Chondrocyte (in vitro differentiated cells): ENCODE measurements at places on chromosomes 5 and 9. TPM values are rescaled to one million over a fixed set of nuclear protein-coding genes. Genes with fewer than 3 reads are reported as not detected.

- no peaks in the 10 kb centered on the region for H3K27me3 ChIP-seq
- no peak for DNase-seq
- H3K27ac ChIP-seq: peak overlapping the region; percentile 73
- H3K36me3 ChIP-seq: peaks cover 1% of the 10 kb centered on the region
- peaks cover 16% of the 10 kb centered on the region for H3K4me1 ChIP-seq
These were observed 116.8 kb upstream of the PAM start for GRCh38 chr5:102638316-102638715.

DNA sequence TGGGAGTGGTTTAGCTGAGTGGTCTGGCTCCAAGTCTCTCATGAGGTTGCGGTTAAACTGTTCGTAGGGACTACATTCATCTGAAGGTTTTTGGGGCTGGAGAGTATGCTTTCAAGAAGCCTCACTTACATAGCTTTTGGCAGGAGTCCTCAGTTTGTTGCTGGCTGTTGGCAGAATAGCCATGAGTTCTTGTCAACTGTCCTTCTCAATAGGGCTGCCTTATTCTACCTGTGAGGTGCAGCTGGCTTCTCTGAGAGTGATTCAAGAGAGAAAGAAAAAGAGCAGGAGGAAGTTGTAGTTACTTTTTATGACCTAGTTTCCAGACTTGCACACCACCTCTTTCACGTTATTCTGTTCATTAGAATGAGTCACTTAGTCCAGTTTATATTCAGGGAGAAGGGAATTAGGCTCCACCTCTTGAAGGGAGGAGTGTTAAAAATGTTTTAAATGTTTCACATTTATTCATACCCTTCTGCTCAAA, 33.2 kb downstream of the YTHDC2 start:
- H3K27ac ChIP-seq: no peak overlapping the region
- peaks cover 14% of the 10 kb centered on the region for H3K4me1 ChIP-seq
- no peaks in the 10 kb centered on the region for H3K27me3 ChIP-seq
- peaks cover 39% of the 10 kb centered on the region for H3K36me3 ChIP-seq

DNA sequence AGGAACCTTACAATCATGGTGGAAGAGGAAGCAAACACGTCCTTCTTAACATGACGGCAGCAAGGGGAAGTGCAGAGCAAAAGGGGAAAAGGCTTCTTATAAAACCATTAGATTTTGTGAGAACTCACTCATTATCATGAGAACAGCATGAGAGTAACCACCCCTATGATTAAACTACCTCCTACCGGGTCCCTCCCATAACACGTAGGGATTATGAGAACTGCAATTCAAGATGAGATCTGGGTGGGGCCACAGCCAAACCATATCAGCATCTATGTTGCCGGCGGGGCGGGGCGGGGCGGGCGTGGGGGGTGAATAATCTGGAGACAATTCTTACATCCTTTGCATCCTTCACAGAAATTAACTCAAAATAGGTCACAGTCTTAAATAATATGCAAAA, 58.8 kb upstream of the GFPT2 start:
- no peaks in the 10 kb centered on the region for H3K27me3 ChIP-seq
- H3K36me3 ChIP-seq: peaks cover 1% of the 10 kb centered on the region
- no peak for DNase-seq
- no peak overlapping the region for H3K4me3 ChIP-seq
- no peak overlapping the region for H3K27ac ChIP-seq

- no peaks in the 10 kb centered on the region for H3K4me1 ChIP-seq
- no peak overlapping the region for H3K27ac ChIP-seq
- no peak overlapping the region for H3K4me3 ChIP-seq
These were observed 7.9 kb downstream of the GABBR2 start for GRCh38 chr9:98700801-98701200.

GRCh38 chr5:159861086-159861485, 55.2 kb upstream of the ADRA1B start:
- no peaks in the 10 kb centered on the region for H3K36me3 ChIP-seq
- peaks cover 47% of the 10 kb centered on the region for H3K27me3 ChIP-seq
- H3K27ac ChIP-seq: no peak overlapping the region
- no peak overlapping the region for H3K4me3 ChIP-seq
- no peak for DNase-seq

DNA sequence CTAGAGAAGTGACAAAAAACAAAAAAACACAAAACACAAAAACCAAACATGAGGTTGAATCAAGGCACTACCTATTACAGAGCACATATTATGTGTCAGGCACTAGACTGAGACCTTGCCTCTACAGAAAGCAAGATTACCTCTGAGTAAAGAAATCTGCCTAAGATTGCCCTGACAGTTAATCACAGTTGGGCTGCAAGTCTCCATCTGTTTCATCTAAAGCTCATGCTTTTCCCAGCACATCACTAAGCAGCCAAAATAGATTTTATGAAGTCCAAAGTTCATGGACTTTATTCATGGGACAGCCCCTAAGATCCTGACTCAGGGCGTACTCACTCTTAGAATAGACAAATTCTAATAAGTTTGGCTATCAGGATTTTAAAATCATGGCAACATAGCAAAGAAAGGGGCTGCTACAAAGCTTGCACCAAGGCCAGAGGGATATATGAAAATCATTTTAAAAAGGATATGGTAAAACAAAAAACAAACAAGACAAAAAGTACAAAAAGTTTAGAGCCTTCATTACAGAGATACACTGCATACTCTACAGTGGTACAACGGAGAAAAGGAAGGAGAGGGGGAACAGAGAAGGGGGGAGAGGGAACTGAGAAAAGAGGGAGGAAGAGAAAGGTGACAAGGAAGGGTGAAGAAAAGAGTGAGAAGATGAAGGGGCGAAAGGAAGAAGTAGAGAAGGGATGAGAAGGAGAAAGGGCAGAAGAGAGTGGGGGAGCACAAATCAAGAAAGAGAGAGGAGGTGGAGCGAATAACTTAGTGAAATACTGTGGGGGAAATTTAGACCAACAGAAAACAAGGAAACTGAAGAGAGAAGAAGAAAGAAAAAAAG, 58.2 kb downstream of the RICTOR start:
- no peak for DNase-seq
- H3K4me1 ChIP-seq: peaks cover 27% of the 10 kb centered on the region
- peaks cover 18% of the 10 kb centered on the region for H3K36me3 ChIP-seq

DNA sequence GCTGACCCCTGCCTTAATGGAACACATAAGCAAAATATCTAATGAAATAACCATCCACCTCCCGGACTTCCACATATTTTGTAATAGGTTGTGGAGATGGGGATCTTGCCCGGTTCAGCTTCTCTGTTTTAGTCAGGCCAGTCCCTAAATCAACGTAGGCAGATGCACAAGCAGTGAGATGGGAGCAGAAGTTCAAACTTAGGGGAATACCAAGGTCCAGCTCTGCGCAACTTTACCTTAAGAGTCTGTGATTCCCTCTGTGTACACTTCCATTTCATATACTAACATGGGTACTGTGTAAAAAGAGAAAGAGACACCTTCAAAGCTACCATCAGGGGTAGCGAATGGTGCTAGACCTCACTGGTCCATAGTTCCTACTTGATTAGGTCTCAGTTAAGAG, 110.9 kb downstream of the NTRK2 start:
- no peak overlapping the region for H3K27ac ChIP-seq
- peaks cover 3% of the 10 kb centered on the region for H3K27me3 ChIP-seq
- H3K4me3 ChIP-seq: no peak overlapping the region
- peaks cover 29% of the 10 kb centered on the region for H3K4me1 ChIP-seq
- peaks cover 5% of the 10 kb centered on the region for H3K36me3 ChIP-seq

DNA sequence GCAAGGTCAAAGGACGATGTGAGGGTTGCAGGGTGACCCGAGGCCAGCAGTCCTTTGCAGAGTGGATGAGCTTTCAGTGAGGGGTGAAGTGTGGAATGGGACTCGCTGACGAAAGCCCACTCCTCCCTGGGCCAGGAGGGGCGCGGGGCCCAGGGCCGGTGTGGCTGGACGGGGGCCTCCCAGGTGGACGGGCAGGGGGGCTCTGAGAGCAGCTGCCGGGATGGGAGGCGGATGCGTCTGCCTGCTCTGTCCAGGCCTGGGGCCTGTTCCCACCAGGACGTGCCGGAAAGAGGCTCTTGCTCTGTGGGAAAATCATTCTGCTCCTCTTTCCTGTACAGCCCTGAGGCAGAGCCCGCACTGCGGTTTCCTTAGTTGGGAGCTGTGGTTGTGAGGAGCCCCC, 24.3 kb downstream of the IRX4 start:
- no peaks in the 10 kb centered on the region for H3K4me1 ChIP-seq
- H3K27ac ChIP-seq: no peak overlapping the region
- DNase-seq: no peak
- H3K4me3 ChIP-seq: no peak overlapping the region
- no peaks in the 10 kb centered on the region for H3K36me3 ChIP-seq
- H3K27me3 ChIP-seq: peaks cover 29% of the 10 kb centered on the region

GRCh38 chr9:131361202-131361833, 32.6 kb upstream of the PRRC2B start:
- H3K4me3 ChIP-seq: no peak overlapping the region
- DNase-seq: peak; percentile 20
- H3K4me1 ChIP-seq: peaks cover 11% of the 10 kb centered on the region
- no peak overlapping the region for H3K27ac ChIP-seq
- no peaks in the 10 kb centered on the region for H3K36me3 ChIP-seq
- no peaks in the 10 kb centered on the region for H3K27me3 ChIP-seq

DNA sequence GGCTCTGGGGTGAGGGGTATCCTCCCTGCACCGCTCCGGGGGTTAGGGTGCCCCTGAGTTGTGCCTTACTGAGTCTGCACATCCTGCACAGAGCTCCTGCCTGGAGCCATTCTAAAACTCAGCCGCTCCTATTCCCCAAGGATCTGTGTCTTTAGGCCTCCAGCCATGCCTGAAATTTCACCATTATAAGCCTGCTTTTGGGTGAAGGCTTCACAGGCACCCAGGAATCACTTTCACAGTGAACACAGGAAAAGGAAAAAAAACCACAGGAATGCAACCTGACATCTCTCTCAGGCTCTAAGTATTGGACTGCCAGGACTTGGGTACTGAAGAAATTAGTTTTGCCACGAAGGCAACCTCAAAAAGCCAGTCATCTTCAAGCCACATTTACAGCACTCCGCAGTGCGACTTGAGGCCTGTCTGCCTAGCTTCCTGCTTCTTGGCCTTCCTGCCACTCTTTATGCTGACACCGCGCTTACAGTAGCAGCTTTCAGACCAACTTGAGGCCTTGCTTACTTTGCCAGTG, 30.9 kb downstream of the GALNT10 start:
- DNase-seq: no peak
- H3K27ac ChIP-seq: peak overlapping the region; percentile 98
- H3K27me3 ChIP-seq: no peaks in the 10 kb centered on the region
- peaks cover 18% of the 10 kb centered on the region for H3K36me3 ChIP-seq
- H3K4me3 ChIP-seq: no peak overlapping the region
- H3K4me1 ChIP-seq: peaks cover 61% of the 10 kb centered on the region

DNA sequence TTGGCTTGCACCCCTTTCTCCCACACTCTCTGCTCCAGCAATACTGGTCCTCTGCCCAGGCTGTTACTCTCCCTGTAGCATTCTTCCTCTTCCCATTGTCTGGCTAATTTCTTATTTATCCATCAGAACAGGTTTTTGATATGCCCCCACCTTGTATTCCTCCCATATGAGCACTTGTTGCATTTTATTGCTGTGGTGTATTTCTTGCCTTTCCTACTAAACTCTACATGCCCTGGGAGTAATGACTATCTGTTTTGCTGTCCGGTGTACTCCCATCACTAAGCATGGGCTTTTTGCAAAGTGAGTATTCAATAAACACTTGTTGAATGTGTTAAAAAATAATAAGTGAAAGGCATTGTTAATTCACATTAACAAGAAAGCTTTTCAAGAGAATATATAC, 104.3 kb upstream of the RANBP3L start:
- no peaks in the 10 kb centered on the region for H3K36me3 ChIP-seq
- DNase-seq: no peak

GRCh38 chr5:137794863-137795262, 40.7 kb upstream of the HNRNPA0 start:
- H3K4me3 ChIP-seq: no peak overlapping the region
- no peaks in the 10 kb centered on the region for H3K36me3 ChIP-seq
- no peak overlapping the region for H3K27ac ChIP-seq
- H3K4me1 ChIP-seq: no peaks in the 10 kb centered on the region
- no peak for DNase-seq

DNA sequence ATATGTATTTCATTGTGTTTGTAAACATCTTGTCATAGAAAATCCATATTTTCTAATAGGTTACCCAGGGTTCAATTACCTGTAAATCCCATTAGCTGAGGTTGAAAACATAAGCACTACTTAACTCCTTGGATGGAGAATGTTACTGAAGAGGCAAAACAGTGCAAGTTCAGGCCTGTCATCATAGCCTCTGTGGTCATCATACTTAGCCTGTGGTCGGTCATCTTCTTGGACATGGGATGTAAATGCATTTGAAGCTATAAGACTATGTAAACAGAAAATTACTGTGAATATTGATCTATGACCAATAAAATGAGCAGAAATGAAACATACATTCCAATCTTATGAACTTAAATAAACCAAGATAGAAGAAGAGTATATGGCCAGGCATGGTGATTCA, 164.7 kb downstream of the CHSY3 start:
- H3K36me3 ChIP-seq: no peaks in the 10 kb centered on the region
- no peak for DNase-seq
- H3K4me3 ChIP-seq: no peak overlapping the region
- peaks cover 19% of the 10 kb centered on the region for H3K4me1 ChIP-seq

The NR5A1 gene
- not detected in 3 replicates for total RNA-seq

The PCDH1 gene
- 10.9 to 85.4 TPM (median 82.9 TPM) in 3 replicates for total RNA-seq

GRCh38 chr9:27125030-27125429, 16.0 kb downstream of the TEK start:
- no peak overlapping the region for H3K4me3 ChIP-seq
- no peaks in the 10 kb centered on the region for H3K36me3 ChIP-seq
- H3K27ac ChIP-seq: peak overlapping the region; percentile 86
- no peaks in the 10 kb centered on the region for H3K27me3 ChIP-seq
- no peak for DNase-seq
- H3K4me1 ChIP-seq: peaks cover 38% of the 10 kb centered on the region

DNA sequence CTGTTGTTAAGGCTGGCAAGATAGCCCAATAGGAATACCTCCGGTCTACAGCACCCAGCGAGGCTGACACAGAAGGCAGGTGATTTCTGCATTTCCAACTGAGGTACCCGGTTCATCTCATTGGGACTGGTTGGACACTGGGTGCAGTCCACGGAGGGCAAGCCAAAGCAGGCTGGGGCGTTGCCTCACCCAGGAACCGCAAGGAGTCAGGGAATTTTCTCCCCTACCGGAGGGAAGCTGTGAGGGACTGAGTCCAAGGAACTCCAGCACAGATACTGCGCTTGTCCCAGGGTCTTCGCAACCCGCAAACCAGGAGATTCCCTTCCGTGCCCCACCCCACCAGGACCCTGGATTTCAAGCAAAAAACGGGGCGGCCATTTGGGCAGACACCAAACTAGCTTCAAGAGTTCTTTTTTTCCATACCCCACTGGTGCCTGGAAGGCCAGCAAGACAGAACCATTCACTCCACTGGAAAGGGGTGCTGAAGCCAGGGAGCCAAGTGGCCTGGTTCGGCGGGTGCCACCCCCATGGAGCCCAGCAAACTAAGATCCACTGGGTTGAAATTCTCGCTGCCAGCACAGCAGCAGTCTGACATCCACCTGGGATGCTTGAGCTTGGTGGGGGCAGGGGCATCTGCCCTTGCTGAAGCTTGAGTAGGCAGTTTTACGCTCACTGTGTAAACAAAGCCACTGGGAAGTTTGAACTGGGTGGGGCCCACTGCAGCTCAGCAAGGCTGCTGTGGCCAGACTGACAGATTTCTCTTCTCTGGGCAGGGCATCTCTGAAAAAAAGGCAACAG, 647.2 kb downstream of the BNC2 start:
- H3K4me1 ChIP-seq: peaks cover 35% of the 10 kb centered on the region
- H3K4me3 ChIP-seq: no peak overlapping the region
- H3K36me3 ChIP-seq: peaks cover 6% of the 10 kb centered on the region
- no peaks in the 10 kb centered on the region for H3K27me3 ChIP-seq

- DNase-seq: no peak
- no peaks in the 10 kb centered on the region for H3K27me3 ChIP-seq
- no peak overlapping the region for H3K27ac ChIP-seq
- H3K36me3 ChIP-seq: no peaks in the 10 kb centered on the region
- no peaks in the 10 kb centered on the region for H3K4me1 ChIP-seq
- no peak overlapping the region for H3K4me3 ChIP-seq
These were observed 520.2 kb upstream of the NUDT12 start for GRCh38 chr5:104082754-104083153.
